ENCODE measurements at places on chromosomes 11 and 22. TPM values are rescaled to one million over a fixed set of nuclear protein-coding genes. Genes with fewer than 3 reads are reported as not detected.
A peak's percentile ranks its signal among the peaks of the same experiment; 100 is the strongest.

OR10D3 gene
- not detected for total RNA-seq

ENTHD1 gene
- total RNA-seq = not detected

GSTT2 gene
- not detected for total RNA-seq

DEAF1 gene
- total RNA-seq = 40.8 TPM

TIMP3 gene
- 197 TPM for total RNA-seq

LMNTD2 gene
- 1.3 TPM for total RNA-seq

C11orf97 gene
- total RNA-seq = not detected

CTSF gene
- total RNA-seq = 27.8 TPM

FAM118A gene
- total RNA-seq = 14.2 TPM

NOX4 gene
- 59.8 TPM for total RNA-seq

CCDC157 gene
- 1.5 TPM for total RNA-seq

CST6 gene
- 0.17 TPM for total RNA-seq

APOBEC3F gene
- total RNA-seq = 4.8 TPM

MAPK8IP1 gene
- 3.1 TPM for total RNA-seq

- DNase-seq = no peak
Measured at GRCh38 chr22:26362471-26362870, 66.6 kb upstream of the ASPHD2 start.

DNA sequence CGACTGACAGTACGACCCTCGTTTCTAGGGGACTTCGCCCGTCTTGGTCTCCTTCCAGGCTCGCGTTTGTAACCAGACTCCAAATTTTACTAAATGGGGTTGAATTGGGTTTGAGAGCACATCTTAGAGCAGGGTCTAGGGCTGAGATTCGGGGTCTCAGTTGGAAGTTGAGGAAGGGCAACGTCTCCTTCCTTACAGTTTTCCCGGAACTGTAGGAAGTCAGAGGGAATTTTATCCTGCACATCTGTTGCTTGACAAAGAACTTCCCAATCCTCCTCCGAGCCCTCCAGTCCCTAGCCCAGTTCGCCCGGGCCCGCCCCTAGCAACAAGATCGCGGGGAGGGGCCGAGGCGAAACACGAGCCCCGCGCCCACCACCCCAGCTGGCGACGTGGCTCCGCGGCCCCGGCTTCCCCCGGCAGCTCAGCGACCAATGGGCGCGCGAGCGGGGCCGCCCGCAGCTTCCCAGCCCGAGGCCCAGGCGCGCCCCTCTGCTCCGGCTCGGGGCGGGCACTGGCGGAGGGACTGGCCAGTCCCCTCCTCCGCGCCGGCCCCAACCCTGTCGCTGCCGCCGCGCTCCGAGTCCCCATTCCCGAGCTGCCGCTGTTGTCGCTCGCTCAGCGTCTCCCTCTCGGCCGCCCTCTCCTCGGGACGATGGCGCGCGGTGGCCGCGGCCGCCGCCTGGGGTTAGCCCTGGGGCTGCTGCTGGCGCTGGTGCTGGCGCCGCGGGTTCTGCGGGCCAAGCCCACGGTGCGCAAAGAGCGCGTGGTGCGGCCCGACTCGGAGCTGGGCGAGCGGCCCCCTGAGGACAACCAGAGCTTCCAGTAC, at the start of gene RCN1:
RCN1 (plus strand) TSS at position 530 of the 826 bp plus-strand sequence; CDS start at position 653, 123 bp downstream.
- peak; percentile 90 for DNase-seq

GRCh38 chr22:43591380-43591779, 179.6 kb downstream of the MPPED1 start:
- no peak for DNase-seq

- peak; percentile 81 for DNase-seq
Measured at GRCh38 chr11:72091292-72091691, 10.6 kb downstream of the LRRC51 start.

GRCh38 chr11:114057147-114057546, 2.4 kb upstream of the ZBTB16 start:
- peak; percentile 21 for DNase-seq

GRCh38 chr11:125971618-125972017, 25.8 kb downstream of the VSIG10L2 start:
- no peak for DNase-seq

- peak; percentile 89 for DNase-seq
Measured at GRCh38 chr11:68903288-68904247, at the start of the genes IGHMBP2 and MRPL21. Gene IGHMBP2 (plus strand): TSS chr11:68903891. CDS start chr11:68903953, 62 bp downstream. Gene MRPL21 (minus strand): TSS chr11:68903832. CDS start chr11:68903810, 22 bp downstream.

GRCh38 chr11:60776167-60776566, 9.0 kb upstream of the MS4A10 start:
- DNase-seq = peak; percentile 78

GRCh38 chr11:107860688-107861087, 2.1 kb upstream of the SLC35F2 start:
- no peak for DNase-seq

- no peak for DNase-seq
Measured at GRCh38 chr11:47979378-47980087, 826 bp upstream of the PTPRJ start.

DNA sequence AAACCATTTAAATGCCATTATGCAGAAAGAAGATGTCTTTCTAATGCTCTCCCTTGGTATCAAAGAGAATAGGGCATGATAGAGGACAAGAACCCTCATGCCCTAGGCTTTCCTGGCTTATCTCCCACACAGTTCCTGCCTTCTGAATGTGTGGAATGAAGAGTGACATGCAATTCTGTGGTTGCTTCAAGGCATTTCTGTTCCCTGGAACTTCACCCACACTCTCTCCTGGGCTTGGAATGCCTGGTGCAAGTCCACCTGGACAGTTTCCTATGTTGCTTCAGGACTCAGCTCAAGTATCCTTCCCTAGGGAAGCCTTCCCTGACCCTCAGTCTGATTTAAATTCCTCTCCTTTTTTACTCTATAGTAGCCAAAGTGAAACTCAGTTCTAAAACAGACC, 53.8 kb upstream of the DRD2 start:
- no peak for DNase-seq

GRCh38 chr11:115244758-115245157, 259.5 kb downstream of the CADM1 start:
- no peak for DNase-seq

GRCh38 chr11:71425409-71425808, 22.8 kb downstream of the DHCR7 start:
- no peak for DNase-seq

- no peak for DNase-seq
Measured at GRCh38 chr11:6681505-6681904, 1.6 kb downstream of the MRPL17 start.

- DNase-seq = no peak
Measured at GRCh38 chr22:37048133-37048532, 3.4 kb upstream of the KCTD17 start.

- DNase-seq = no peak
Measured at GRCh38 chr11:77121876-77122575, 6.0 kb upstream of the MYO7A start.

DNA sequence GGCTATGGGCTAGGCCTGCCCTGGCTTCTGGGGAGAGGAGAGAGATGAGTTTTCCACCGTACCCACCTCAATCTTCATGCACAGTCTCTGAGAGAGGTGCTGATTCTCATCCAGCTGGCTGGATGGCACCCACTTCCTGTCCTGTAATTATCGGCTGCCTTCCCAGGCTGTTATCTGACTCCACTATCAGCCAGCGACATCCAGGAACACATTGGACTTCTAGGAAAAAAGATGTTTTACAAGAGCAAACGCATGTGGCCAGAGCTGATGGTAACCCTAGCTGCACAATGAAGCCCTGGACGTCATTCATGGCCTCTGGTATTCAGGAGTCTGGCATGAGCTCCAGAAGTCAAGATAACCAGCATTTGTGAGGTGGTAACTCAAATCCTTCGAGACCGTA, 137.4 kb downstream of the EHF start:
- DNase-seq = no peak

GRCh38 chr11:132686886-132687285, 845.4 kb downstream of the OPCML start:
- DNase-seq = peak; percentile 54

DNA sequence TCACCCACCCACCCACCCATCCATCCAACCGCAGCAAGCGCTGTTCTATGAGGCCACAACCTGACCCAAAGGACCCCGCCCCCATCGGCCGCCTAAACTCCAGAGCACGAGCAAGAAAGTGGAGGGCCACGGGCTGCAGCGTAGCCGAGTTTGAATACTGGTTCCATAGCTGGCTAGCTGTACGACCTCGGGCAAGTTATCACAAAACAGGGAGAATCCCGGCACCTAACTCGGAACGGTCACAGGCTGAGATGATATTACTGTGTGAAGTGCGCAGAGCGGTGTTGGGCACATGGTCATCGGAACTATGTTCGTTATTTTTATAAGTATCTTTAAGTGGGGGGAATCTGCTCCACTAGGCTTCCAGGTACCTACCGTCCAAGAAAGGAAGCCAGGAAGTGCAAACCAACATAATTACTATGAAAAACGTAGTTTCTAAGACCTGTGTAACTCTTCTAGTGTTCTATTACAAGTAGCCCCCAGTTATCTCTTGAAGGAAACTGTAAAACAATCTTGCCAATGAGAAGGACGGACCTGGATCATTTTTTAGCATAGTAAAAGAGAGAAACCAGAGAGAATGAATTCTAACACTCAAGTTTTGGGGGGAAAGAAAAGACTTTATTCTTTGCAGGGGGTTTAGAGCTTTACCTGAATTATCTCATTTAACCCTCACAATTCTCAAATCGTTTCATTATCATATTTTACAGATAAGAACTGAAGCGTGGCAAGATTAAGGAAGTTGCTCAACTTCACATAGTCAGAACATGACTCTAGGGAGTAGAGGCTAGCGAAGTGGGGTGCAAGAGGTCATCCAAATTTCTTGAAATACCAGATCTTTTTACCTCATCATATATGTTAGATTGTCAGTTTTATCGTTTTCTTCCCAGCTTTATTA, 663 bp upstream of the BUD13 start:
- no peak for DNase-seq

GRCh38 chr11:2366276-2366675, 10.8 kb upstream of the CD81 start:
- no peak for DNase-seq

DNA sequence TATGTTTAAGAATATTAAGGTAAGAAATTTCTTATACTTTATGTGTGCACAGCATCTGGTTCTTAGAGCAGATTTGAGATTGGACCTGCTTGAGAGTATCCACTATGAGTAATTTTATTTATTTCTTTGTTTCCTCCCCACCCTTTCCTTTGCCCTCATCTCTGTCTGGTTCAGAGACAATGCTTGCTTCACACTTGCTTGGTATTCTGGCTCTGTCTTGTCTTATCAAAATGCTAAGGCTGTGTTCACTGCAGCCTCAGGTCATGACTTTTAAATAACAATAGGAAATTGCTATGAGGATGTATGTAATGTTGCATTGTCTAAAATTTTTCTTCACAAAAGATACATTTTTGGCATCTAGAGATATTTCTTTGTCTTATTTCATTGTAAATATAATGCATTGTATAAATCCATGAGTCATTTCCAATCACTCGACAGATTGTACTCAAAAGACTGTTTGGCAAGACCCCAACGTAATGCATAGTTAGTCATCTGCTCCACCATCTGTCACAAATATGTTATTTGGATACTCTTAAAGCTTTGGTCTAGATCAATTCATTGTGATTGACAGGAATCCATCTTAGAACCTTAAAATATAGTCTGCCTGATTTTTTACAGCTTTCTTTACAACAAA, 395.7 kb downstream of the AASDHPPT start:
- peak; percentile 86 for DNase-seq

DNA sequence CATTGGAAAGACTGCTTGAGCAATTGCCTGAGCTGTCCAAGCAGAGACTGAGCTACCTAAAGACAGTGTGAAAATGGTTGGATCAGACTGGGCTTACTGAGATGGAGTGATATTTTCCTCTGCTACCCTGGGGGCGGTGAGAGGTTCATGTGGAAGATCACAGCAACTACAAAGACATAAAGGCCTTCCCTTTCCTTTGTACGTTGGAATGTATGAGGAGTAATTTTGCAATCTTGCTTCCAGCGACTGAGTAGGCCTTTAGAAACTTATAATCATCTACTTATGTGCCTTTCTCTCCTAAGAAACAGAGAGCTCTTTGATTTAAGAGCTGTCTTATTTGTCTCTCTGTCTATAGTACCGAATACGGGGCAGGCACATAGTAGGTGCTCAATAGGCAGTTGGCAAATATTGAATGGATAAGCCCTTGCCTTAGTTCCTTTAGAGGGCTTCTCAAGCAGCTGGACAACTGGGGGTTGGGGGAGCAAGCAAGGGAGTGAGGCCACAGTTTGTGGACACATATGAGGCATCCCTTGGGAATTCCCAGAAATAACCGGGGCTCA, 2.4 kb upstream of the HEPACAM start:
- no peak for DNase-seq

DNA sequence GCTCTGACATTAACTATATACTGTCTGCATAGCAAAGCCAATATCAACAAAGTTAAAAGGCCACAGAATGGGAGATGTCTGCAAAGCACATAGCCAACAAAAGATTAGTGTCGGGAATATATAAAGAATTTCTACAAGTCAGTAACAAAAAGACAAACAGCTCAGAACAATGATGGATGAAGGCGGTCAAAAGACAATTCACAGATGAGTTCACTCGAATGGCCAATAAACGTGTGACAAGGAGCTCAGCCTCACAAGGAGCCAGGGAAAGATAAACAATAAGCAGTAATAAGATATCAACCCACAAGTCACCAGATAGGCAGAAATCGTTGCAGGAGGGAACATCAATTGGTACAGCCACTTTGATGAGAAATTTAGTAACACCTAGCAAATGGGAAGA, 106.0 kb upstream of the ISX start:
- DNase-seq = no peak

DNA sequence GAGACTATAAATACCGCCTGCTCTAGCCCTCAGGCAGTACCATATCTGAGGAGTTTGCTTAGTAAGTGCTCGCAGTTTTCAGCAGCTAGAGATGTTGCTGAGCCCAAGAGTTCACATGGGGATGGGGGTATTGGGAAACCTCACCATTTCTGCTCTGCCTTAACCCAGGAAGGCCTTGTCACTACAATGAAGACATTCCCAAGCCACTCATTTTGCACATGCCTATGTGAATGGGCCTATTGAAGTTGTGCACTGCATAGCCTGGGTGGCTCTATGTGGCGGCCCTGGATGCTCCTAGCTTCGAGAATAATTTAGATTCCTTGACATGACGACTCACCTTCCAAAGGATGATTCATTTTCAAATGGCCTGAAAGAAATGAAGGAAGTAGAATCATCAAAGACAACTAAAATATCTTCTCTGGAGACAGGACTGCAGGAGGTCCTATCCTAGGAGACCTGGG, 163.4 kb downstream of the ADAMTS15 start:
- DNase-seq = peak; percentile 26

DNA sequence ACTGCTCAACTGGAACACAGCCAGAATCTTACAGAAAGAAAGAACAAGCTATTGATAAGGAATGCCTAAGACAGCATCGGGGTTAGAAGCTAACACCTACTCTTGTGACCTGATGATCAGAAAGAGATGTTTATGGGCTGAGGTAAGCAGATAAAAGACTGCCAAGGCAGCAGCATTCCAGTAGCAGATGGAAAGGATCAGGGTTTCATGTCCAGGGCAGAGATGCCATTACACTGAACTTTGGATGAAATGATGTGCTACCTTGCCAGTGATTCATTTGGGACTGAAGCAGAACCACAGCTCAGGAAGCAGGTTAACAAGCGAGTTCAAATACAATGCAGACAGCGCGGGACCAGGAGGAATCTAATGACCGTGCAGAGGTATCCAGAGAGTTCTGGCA, 27.1 kb upstream of the APOA1 start:
- no peak for DNase-seq

GRCh38 chr11:94787801-94788200, 19.6 kb downstream of the AMOTL1 start:
- no peak for DNase-seq

GRCh38 chr11:119368121-119369034, 13.1 kb downstream of the USP2 start:
- DNase-seq = no peak

- DNase-seq = no peak
Measured at GRCh38 chr11:19419021-19419750, 178.4 kb upstream of the E2F8 start.
